ENCODE measurements at places on chromosomes 7 and 10. TPM values are rescaled to one million over a fixed set of nuclear protein-coding genes. Genes with fewer than 3 reads are reported as not detected.

The PAPOLB gene
- 1.2 TPM for total RNA-seq

The ZNF488 gene
- total RNA-seq = 3.3 TPM

The NXPH1 gene
- total RNA-seq = 3.8 TPM

The CFAP43 gene
- 0.44 TPM for total RNA-seq

The GRM3 gene
- not detected for total RNA-seq

The GPR26 gene
- 0.10 TPM for total RNA-seq

The CALML5 gene
- total RNA-seq = not detected

GRCh38 chr7:74561898-74562613 lies 95.5 kb upstream of the GTF2I start:
- DNase-seq = no peak

DNA sequence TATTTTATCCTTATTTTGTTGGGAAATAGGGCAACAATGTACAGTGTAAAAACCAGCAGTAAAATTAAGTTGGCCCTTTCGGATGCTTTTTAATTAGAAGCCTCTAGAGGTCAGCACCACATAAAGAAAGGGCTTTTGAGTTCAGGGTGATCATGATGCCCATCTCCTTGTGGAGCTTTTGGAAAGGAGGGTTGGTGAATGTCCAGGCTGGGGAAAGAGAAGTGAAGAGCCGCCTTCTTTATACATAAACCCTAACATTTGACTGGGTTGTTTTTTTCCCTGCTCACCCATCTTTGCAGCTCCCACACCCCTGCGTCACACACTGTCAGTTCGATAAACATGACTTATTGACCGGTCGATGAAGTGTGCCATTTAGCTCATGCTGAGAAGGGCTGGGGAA lies 29.8 kb downstream of the MTURN start:
- DNase-seq = no peak

DNA sequence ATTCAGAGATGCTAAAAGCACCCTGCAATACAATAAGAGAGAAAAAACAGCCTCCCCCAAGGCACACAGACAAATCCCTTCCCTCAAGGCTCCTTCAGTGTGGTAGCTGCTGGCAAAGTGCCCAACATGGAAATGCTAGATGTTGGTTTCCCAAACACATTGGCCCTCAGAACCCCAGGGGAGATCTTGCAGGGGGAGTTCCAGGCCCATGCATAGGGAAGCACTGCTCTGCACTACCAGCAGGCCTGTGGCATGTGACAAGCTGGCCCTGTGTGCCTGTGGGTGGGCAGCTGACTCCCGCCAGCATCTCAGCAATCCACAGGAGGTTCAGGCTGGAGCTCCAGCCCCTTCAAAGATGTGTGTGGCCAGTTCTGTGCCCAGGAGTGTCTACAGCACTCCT lies 16.8 kb upstream of the CSGALNACT2 start:
- no peak for DNase-seq

DNA sequence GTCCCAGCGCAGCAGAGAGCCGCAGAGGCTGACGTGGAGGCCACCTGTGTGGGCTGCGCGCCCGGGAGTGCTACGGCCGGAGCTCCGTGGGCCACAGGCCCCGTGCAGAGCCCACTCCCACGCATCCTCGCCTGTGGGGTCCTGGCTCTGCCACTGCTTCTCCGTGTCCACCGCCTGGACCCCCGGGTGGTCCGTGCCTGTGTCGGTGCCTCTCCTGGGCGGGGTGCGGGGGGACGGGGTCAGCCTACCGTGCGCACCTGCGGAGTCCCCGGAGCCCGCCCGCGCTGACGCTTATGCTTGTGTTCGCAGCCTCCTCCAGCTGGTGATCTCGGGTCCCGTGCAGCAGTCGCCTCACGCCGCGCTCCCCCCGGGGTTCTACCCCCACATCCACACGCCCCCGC lies 7.8 kb upstream of the ZNF853 start:
- no peak for DNase-seq

DNA sequence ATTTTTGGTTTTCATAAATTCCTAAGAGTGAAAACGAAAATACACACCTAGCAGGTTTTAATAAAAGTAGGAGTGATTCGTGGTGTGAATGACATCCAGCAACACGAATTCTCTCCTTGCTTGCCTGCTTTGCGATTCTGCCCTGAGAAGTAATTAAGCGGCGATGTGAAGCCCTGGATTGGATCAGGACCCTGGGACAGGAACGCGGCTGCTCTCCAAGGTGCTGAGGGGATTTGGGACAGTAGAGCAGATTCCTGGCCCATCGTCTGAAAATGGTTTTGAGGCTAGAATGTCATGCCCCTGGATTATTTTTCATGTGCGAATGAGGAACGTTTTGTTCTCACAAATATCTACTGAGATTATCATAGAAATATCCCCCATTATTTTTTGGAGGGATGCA lies 7.8 kb downstream of the NPS start:
- DNase-seq = no peak

- DNase-seq = no peak
Observed at GRCh38 chr10:63267414-63268148, 134.5 kb downstream of the NRBF2 start.

- no peak for DNase-seq
Observed at GRCh38 chr7:128353189-128353588, 8.3 kb downstream of the PRRT4 start.

DNA sequence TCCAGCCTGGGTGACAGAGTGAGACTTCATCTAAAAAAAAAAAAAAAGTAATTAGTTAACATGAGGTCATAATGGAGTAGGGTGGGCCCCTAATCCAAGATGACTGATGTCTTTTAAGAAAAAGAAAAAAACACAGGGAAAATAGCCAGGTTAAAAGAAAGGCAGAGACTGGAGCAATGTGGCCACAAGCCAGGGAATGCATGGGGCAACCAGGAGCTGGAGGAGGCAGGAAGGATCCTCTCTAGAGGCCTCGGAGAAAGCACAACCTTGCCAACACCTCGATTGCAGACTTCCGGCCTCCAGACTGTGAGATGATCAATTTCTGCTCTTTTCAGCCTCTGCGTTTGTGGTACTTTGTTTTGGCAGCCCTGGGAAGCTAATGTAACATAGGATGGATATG lies 121.5 kb downstream of the ITIH5 start:
- DNase-seq = no peak

Data from glutamatergic neuron (in vitro differentiated cells).